ENCODE measurements at places on chromosomes 5 and 9.

DNA sequence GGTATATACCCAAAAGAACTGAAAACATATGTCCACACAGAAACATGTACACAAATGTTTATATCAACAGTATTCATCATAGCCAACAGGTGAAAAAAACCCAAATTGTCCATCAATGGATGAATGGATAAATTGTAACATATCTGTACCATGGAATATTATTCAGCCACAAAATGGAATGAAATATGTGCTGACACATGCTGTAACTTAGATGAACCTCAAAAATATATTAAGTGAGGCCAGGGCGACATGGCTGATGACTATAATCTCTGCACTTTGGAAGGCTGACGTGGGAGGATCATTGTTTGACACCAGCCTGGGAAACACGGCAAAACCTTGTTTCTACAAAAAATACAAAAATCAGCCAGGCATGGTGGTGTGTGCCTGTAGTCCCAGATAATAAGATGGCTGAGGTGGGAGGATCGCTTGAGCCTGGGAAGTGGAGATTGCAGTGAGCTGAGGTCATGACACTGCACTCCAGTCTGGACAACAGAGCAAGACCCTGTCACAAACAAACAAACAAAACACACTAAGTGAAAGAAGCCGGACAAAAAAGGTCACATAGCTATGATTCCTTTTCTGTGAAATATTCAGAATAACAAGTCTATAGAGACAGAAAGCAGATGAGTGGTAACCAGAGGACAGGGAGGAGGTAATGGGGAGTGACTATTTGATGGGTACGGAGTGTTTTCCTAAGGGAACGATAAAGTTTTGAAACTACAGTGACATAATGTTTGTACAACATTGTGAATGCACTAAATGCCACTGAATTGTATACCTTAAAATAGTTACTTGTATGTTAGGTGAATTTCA is 11.4 kb downstream of the KYAT1 start:
- H3K36me3 ChIP-seq = no peaks in the 10 kb centered on the region
- DNase-seq = no peak
- no peak overlapping the region for H3K4me3 ChIP-seq

DNA sequence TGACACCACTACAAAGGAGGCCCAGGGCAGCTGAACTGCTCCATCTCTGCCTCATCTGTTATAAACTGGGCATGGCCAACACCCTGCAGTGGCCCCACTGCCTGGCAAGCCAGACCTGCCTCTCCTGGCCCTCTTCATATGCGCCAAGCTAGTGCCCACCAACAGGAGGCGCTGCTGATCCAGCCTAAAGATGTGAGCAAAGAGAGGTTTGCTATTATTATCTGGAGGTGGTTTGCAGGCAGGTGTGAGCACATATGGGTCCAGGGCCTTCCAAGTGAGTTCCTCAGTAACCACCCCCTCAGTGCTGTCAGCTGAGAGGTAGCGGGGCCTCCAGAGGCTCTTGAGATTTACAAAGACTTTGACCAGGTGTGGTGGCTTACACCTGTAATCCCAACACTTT is 232.2 kb downstream of the SYK start:
- no peak overlapping the region for H3K27ac ChIP-seq
- peaks cover 27% of the 10 kb centered on the region for H3K4me1 ChIP-seq
- H3K27me3 ChIP-seq = no peaks in the 10 kb centered on the region

DNA sequence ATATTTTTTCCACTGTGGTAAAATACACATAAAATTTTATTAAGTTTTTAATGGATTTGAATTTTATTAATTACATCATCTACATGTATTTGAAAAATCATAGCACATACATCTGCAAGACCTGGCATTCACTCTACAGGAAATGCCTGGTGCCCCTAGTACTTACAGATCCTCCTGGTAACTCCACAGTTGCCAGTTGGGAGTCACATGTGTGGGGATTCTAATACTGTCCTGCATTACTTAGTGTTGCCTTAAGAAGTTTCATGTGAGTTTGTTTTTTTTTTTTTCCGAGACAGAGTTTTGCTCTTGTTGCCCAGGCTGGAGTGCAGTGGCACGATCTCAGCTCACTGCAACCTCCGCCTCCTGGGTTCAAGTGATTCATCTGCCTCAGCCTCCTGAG is 18.1 kb downstream of the KDM3B start:
- H3K27ac ChIP-seq = no peak overlapping the region
- no peak for DNase-seq
- no peaks in the 10 kb centered on the region for H3K27me3 ChIP-seq
- no peaks in the 10 kb centered on the region for H3K36me3 ChIP-seq
- H3K4me1 ChIP-seq = no peaks in the 10 kb centered on the region

GRCh38 chr5:154196281-154196680 is 5.7 kb downstream of the GALNT10 start:
- peaks cover 15% of the 10 kb centered on the region for H3K36me3 ChIP-seq
- no peak overlapping the region for H3K4me3 ChIP-seq
- H3K27me3 ChIP-seq = no peaks in the 10 kb centered on the region
